ENCODE measurements at places on chromosomes 1 and 21.

DNA sequence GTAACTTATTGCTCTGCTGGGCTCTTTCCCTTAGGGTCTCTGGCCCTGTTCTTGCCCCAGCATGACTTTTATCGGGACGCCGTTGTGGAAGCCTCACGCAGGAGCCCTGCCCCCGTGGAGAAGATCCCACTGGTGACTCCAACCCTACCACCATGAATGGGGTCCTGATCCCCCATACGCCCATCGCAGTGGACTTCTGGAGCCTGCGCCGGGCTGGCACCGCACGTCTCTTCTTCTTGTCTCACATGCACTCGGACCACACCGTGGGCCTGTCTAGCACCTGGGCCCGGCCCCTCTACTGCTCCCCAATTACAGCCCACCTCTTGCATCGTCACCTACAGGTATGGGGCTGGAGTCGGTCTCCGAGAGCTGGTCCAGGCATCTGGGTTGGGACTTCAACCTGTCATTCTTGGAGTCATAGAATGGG is 322 bp downstream of the DCLRE1B start:
- peak; percentile 11 for DNase-seq

- no peak for DNase-seq
Measured at GRCh38 chr1:22428672-22429071, 23.0 kb upstream of the ZBTB40 start.

DNA sequence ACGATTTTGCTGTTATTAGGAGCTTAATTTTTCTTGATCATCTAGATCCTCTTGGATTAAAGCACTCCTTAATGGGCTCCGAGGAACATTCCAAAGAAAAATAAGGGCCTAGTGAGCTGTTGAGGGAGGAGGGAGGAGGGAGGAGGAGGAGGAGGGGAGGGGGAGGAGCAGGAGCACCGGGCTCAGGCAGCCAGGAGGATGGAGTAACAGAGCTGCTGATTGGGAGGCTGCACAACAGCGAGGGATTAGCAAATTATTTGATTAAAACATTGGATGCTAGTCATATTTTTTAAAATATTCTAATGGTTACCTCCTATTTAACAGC is 302.1 kb upstream of the RRP15 start:
- no peak for DNase-seq

DNA sequence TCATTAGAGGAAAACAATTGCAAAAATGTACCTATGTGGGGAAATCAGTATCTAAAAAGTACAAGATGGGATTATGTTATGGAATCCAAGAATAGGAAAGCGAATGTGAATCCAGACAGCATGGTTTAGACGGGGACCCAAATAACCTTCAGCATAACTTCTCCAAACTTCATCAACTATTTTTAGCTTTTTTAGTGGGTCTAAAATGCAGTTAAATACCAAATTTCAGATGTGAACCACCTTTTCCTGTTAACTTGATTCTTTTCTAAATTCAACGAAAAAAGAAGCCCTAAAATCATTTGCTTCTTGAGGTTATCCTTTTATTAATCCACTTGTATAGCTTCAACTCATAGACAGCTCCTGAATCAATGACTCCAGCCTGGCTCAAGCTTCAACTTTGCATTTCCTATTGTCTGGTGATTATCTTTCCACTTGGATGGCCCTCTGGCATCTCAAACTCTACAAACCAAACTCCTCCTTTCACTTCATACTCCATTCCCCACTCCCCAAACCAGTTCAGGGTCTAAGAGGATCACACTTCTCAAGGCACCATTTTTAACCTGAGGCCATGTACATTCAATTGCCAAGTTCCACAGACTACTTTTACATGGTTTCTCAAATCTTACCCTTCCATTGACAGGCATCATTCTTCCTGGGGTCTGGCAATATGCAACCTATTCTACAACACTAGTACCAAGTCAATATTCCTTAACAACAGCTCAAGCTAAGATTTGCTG is 7.4 kb downstream of the ERRFI1 start:
- DNase-seq: no peak

GRCh38 chr1:94792473-94793295 is 27.5 kb upstream of the SLC44A3 start:
- no peak for DNase-seq

DNA sequence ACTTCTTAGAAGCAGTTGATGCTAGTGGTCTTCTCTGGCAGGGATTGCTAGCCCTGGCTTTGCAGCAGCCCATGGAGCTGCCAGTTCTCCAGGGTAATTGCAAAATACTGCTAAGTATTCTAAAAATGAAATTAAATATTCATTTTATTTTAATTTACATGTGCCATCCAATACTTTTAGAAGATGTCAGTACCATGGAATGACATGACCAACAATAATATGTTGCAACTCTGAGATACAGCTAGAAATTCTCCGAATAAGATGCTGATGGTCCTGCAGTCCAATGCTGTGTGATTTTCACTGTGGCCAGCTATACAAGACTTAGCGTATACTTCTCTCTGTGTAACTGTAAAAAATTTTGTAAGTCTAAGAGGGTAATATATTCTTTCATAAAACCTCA is 20.0 kb upstream of the WARS2 start:
- no peak for DNase-seq

DNA sequence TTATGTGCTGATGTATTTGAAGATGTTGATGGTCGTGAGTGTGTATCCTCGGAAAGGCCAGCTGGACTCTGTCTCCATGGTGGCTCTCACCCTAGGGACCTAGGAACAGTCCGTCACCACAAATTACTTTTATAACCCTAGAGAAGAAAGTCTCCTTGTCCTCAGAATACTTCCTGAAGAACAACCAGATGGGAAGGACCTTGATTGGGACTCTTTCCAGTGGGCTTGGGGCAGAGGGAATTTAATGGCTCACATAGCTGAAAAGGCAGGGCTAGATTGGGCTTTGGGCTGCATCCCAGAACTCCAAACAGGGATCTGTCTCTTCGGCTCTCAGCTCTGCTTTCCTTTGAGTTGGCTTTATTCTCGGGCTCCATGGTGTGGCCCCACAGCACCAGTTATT is 90.8 kb downstream of the TBX19 start:
- DNase-seq: no peak

DNA sequence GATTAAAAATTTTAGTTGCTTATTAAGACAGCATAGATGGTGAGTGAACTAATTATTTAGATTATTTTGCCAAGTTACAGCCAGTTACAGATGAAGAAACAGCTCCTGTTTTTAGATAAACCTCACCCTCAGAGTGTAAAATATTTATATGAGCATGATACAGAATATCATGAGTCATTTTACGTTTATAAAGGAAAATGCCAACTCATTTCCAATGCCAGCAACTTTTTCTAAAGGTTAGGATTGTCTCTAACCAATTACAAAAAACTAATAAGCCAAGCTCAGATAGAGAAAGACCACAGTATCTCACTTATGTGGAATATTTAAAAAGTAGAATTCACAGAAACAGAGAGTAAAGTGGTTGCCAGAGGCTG is 590.1 kb downstream of the LTN1 start:
- no peak for DNase-seq

- no peak for DNase-seq
Measured at GRCh38 chr1:219302697-219303096, 129.0 kb downstream of the LYPLAL1 start.

- no peak for DNase-seq
Measured at GRCh38 chr1:187415065-187415464, 586.3 kb downstream of the PLA2G4A start.

DNA sequence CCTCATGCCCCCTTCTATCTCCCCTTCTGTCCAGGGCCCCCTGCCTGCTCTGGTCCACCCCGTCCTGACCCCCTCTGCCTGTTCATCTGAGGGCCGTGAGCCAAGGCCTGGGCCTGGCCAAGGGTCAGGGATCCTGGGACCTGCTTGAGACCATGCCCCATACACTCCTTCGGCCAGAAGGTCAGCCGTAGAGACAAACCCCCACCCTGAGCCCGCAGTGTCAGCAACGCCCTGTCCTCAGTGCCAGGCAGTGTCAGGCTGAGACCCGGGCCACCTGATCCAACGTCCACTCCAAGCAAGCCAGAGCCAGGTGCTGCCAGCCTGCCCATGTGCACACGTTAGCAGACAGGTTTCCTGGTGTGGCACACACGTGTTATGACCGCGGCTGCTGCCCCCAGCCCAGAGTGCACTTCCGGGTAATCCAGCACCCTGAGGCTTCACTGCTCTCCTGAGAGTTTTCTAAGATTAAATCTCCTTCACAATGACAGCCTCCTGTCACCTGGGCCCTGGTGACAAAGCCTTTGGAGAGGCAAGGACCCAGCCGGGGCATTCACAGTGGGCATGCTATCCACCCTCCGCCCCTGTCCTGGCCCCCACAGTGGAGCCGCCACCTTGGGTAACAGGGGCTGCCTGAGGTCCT is 10.1 kb upstream of the SAMD11 start:
- no peak for DNase-seq
